ENCODE measurements at places on chromosomes 4 and X.

DNA sequence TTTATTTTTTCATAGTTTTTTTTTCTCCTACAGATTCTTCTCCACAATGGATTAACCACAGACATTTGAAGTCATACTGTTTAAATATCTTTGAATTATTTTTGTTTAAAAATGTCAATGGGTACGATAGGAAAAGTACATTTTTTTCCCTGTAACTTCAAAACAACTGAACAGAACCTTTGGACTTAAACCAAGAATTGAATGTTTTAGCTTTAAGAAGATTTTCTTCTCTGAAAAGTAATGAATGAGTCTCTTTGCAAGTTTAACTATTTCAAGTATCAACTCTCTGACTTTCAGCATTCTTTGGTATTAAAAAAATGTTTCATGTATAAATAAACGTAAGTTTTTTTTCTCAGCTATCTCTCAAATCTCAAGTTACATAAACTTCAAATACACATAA is 364.3 kb downstream of the FBXO8 start:
- DNase-seq, result no peak

GRCh38 chr4:78951862-78952472 is 12.7 kb upstream of the PAQR3 start:
- no peak for DNase-seq

DNA sequence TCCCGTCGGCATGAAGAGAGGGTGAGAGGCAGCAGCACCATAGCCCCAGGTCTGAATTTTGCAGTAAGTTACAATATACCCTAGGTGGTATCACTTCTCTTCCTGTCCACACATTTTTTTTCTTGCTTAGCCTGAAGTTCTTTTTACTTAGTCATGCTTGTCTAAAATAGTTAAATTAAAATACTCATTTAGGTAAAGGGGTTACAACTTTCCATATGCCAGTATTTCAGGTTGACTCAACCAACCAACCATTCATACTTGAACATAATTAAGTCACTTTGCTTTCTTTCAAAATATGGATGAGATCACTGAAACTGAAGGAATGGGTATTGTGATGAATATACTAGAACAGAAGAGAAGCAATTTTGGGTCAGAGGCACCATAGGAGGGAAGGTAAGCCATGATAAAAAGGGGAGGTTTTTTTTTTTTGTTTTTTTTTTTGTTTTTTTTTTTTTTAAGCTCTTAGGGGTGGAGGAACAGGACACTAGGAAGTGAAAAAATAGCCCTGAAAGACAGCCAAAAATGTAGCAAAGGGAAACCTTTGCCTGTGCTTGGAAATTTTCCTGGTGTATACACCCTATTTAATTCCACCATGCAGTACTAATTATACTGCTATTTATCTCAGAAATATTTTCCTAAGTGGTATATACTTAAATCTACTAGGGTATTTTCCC is 41.8 kb downstream of the RPS6KA3 start:
- DNase-seq, result no peak

DNA sequence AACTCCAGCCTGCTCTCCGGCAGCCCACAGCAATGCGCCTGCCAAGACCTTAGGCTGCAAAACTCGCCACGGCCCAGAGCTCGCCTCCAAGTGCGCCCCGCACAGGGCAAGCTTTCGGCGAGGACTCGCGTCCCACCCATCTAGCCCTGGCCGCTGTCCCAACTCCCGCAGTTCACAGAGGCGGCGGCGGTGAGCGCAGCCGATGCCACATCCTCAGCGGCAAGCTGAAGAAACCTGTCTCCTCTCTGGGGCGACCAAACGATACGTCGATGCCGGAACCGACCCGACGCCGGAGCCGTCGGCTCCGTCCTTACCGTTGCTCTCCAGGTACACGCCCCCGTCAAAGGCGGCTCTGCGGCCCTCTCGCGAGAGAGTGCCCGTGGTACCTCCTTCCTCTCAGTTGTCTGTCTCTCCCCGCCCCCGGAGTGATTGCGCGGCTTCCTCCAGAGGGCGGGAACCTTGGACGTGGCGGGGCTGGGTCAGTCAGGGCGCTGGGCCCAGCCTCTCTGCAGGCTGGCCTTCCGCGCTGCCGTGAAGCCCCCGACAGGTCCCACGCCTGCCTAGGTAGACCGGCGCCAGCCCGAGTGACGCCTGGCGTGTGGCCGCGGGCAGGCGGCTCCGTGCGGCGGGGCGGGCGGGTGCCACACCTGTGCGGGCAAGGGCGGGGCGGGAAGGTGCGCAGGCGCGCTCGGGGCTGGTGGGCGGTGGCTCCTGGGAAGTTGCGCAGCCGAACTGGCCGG is 380 bp upstream of the RAB33B start:
- DNase-seq, result peak; percentile 97

DNA sequence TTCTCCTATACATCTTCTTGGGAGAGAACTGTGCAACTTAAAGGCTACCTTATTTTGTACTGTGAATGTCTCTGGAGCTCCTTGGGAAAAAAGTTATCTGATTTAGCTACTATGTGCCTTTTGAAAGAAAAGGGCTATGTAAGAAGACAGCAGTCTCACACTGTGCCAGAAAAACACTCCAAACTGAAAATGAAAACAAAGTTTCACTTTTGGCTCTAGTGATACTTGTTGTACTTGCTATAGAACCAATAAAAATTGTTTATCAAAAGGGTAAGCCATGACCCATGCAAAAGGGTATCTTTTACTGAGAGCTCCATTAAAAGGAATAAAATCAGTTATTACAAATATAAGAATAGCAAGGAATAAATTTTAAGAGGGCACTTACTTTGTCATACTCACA is 2270.0 kb downstream of the ARAP2 start:
- no peak for DNase-seq

DNA sequence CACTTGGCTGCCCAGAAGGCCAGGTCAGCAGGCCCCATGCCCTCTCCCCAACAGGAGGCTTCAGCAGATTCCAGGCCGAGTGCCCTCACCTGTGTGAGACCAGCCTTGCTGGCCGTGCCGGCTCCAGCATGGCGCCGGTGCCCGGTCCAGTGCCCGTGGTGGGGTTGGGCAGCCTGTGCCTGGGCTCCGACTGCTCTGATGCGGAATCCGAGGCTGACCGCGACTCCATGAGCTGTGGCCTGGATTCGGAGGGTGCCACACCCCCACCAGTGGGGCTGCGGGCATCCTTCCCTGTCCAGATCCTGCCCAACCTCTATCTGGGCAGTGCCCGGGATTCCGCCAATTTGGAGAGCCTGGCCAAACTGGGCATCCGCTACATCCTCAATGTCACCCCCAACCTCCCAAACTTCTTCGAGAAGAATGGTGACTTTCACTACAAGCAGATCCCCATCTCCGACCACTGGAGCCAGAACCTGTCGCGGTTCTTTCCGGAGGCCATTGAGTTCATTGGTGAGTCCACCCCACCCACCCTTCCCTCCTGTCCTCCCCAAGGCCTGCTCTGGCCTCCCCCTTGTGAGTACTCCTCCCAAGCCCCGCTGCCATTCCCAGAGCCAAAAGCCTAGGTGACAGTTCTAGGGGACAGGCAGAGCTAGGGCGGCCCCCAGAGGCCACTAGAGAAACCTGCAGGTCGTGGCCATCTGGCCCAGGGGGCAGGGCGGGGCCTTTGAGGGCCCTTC is 2.3 kb downstream of the DUSP9 start:
- DNase-seq, result no peak

DNA sequence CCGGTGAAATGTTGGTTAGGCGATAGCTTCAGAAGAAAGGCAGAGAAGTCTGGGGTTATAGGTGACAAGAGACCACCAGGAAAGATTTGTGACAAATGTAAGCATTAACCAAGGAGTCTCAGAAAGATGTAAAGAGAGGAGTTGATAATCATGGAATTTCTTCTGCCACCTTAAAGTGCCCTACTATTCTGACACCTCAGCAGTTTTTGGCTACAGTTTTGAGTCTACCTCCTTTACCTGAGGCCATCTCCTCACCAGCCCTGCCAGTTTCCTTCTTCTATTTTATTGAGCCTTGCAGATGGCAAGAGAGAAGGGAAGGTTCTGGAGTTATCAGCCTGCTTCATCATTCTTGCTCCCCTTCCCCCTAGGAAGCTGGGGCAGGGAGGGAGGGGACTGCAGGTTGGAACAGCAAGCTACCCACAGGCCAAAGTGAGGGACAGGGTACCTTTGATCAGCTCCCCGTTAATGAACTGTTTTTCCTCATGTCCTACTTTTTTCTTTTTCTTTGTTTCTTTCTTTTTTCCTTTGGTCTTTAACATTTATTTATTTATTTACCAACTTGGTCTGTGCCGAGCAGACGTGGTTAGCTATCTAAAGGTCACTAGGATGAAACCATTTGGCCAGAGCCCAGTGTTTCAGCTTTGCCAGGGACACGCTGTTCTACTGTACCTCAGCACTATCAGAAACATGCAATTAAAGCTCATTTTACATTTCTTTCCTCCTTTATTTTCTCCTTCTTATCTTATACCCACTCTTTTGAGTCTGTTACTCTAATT is 438.7 kb upstream of the AR start:
- DNase-seq, result no peak

GRCh38 chr4:121764702-121765367 is at the start of gene SMIM43:
SMIM43 (minus strand) TSS chr4:121765164; CDS start chr4:121765105, 59 bp downstream.
- DNase-seq, result no peak

DNA sequence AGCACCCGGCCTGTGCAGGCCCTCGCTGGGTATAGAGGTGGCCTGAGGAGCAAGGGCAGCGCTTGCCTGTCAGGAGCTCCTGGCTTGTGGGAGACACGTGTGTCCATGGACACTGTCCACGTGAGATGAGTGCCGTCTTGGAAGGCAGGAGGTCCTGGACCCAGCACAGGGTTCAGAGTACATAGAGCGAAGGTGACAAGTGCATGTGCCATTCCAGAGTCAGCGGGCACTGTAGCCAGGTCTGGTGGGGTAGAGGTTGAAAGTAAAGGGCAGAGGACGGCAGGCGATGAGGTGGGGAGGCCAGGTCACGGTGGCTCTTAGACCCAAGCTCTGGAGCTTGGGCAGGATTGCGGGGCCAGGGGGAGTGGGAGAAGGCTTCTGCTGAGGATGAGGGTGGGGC is 28.4 kb upstream of the TADA2B start:
- DNase-seq, result no peak

- no peak for DNase-seq
Measured at GRCh38 chrX:9912351-9913145, 54.6 kb upstream of the CLDN34 start.

- DNase-seq, result no peak
Measured at GRCh38 chrX:101430457-101431078, 22.5 kb downstream of the HNRNPH2 start.

DNA sequence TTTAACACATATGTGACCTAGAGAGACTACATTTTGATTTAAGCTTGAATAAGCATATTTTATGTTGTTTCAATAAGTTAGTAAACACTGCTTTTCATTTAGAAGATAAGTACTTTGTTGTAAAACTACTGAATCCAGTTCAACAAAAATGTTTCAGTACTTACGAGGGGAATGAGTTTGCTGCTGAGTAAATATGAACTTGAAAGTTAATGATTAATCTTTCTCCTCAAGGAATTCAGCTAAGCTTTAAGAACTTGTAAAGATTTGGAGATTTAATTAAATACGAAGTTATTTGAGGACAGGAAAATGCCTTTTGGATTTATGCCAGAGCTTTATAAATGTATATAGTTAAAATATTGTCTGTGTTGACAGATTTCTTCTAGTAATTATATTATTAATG is 933.0 kb upstream of the LCORL start:
- no peak for DNase-seq

DNA sequence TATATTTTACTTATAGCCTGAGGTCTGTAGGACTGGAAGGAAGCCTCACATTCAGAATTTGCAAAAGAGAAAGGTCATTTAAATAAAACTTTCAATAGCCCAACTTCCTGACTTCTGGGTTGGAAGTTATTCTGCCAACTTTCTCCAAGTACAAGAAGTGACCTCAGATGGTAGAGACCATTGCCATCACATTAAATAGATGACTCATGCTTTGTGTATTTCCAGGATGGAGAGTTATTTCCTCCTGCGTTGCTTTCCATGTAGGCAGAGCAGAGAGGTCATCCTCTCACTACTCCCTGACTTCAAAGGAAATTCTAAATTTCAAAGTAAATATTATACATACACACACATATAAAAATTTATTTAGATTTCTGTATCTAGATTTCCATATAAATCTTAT is 73.0 kb upstream of the NR3C2 start:
- DNase-seq, result no peak

DNA sequence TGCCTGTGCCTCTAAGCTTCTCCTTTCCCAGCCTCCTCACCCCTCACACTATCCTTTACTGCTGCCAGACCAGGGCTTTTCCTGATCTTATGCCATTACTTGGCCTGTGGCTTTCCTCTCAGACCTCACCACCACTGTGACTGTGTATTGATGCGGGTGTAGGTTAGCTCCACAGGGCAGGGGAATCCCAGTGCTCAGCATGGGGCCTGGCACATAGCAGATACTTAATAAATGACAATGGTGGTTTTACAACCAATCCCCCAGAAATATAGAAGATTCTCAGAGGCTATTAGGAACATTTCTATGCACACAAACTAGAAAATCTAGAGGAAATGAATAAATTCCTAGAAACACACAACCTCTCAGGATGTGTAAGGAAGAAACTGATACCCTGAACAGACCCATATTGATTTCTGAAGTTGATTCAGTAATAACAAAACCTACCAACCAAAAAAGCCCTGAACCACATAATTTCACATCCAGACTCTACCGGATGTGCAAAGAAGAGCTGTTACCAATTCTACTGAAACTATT is 129.6 kb upstream of the QRFPR start:
- DNase-seq, result no peak

- DNase-seq, result no peak
Measured at GRCh38 chr4:71241501-71242288, 97.1 kb upstream of the SLC4A4 start.

- DNase-seq, result no peak
Measured at GRCh38 chr4:72557021-72557420, 12.0 kb downstream of the ADAMTS3 start.

- DNase-seq, result no peak
Measured at GRCh38 chr4:122163767-122164166, 11.6 kb downstream of the BLTP1 start.

- DNase-seq, result no peak
Measured at GRCh38 chr4:169437299-169438047, 166.7 kb upstream of the SH3RF1 start.

DNA sequence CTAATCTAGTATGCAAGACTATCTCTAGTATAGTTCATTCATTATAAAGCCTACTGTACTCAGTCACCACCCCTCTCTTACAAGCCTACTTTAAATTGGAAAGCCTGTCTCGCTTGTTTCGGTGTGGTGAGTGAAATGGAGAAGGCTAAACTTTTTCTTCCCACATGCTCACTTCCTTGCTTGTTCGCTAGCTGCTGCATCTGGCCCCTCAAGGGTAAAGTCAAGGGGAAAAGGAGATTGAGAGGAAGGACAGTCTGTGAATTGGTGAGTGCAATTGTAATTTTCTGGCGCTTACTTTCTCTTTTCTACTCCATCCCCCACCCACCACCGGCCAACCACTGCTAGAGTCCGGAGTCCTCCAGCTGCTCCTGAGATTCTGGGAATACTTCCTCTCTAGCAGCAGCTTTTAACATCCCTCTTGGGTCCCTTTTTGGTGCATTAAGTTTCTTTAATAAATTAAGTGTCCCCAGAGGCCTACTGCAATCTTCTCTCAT is 12.1 kb upstream of the ARAP2 start:
- no peak for DNase-seq

DNA sequence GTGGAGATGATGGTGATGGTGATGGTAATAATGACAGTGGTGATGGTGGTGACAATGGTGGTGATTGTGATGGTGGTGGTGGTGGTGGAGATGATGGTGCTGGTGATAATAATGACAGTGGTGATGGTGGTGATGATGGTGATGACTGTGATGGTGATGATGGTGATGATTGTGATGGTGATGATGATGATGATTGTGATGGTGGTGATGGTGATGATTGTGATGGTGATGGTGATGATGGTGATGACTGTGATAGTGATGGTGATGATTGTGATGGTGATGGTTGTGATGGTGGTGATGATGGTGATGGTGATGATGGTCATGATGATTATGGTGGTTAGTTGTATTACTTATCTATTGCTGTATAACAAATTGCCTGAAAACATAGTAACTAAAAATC is 108.9 kb upstream of the NKX1-1 start:
- DNase-seq, result no peak

All from stimulated activated CD4-positive, alpha-beta T cell treated with anti-CD3 and anti-CD28 coated beads, Interleukin-1b, Interleukin-23, amount 100 ng/mL, for 24 hours (primary cell).